ENCODE measurements at places on chromosomes 1 and 21. TPM values are rescaled to one million over a fixed set of nuclear protein-coding genes. Genes with fewer than 3 reads are reported as not detected.

The FCRL1 gene
- total RNA-seq, result 4.2 TPM

The IGFN1 gene
- 0.18 TPM for total RNA-seq

The LCE1E gene
- not detected for total RNA-seq

The SPRR2B gene
- total RNA-seq, result not detected

The AK2 gene
- total RNA-seq, result 103 TPM

The SH3BGR gene
- total RNA-seq, result 4.1 TPM

The SARS1 gene
- total RNA-seq, result 188 TPM

The KRTAP19-3 gene
- not detected for total RNA-seq

The VPS45 gene
- total RNA-seq, result 36.1 TPM

The NEK2 gene
- total RNA-seq, result 0.77 TPM

- DNase-seq, result no peak
These were observed 98.3 kb downstream of the CD58 start for GRCh38 chr1:116472431-116472961.

DNA sequence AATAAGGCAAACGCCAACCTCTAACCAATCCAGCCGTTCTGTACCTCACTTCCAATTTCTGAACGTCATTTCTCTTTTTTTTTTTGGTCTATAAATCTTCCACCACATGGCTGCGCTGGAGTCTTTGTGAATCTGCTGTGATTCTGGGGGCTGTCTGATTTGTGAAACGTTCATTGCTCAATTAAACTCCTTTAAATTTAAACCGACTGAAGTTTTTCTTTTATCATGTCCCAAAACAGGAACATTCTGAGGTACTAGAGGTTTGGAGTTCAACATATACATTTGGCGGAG is 65.5 kb upstream of the BACH1 start:
- no peak for DNase-seq

GRCh38 chr1:234607109-234608024 is 2.6 kb downstream of the IRF2BP2 start:
- peak; percentile 62 for DNase-seq

- DNase-seq, result no peak
These were observed 27.4 kb downstream of the PER3 start for GRCh38 chr1:7811476-7811875.

GRCh38 chr1:161314201-161314981 is at the start of gene SDHC:
SDHC (plus strand) TSS chr1:161314381; CDS start chr1:161314406, 25 bp downstream.
- peak; percentile 92 for DNase-seq

DNA sequence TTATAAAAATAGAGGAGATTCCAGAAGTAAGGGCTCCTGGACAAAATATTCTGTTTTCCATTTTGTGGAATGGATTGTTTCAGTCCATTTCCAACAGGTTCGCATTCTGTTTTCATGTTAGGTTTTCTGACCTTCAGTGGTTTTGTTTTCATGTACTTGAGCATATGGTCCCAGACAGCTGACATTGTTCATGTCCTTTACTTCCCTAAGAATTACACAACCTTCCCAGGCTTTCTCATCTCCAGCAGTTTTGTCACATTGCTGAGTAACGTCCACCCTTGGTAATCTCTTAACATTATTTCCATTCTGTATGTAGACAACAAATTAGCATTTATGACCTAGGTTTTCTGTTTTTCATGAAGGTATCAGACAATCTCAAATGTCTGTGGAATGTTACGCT is 21.0 kb upstream of the ERRFI1 start:
- no peak for DNase-seq

DNA sequence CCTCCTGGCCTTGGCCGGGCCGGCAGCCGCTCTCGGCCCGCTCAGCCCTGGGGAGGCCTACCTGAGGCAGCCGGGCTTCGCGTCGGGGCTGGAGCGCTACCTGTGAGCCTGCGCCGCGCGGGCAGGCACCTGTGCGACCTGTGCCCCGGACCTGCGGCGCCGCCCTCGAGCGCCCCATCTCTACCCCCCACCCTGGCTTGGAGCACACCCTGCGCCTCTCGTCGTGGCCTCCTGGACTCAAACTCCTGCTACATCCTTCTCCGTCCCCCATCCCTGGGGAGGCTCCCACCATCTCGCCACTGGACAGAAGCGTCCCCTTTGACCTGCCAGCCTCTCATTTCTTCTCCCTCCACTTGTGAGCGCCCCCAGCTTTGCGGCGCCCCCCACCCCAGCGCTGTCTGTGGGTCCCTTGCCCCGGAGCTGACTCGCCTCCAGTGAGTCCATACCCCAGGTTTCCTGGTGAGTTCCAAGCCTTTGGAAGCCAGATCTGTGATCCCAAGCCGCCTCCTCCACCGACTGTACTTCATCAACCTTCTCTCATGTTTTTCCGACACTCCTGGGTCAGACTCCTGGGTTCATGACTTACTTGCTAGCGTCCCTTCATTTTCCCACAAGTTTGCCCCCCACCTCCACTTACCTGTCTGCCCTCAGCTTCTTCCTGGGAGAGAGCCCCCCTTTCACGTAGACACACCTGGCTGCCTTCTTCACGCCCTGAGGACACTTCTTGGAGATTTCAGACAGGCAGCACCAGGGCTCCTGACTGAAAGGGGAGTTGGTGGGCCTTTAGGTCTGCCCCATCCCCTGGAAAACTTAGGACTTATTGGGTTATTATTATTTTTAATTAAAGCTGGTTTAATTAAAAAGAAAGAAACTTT is 1.3 kb downstream of the FOXE3 start:
- DNase-seq, result no peak

- DNase-seq, result no peak
These were observed 39.3 kb downstream of the AGPAT3 start for GRCh38 chr21:43904331-43904781.

GRCh38 chr1:96510911-96511310 is 210.7 kb upstream of the PTBP2 start:
- DNase-seq, result no peak

- DNase-seq, result no peak
These were observed 27.7 kb upstream of the CRNN start for GRCh38 chr1:152441756-152442155.

DNA sequence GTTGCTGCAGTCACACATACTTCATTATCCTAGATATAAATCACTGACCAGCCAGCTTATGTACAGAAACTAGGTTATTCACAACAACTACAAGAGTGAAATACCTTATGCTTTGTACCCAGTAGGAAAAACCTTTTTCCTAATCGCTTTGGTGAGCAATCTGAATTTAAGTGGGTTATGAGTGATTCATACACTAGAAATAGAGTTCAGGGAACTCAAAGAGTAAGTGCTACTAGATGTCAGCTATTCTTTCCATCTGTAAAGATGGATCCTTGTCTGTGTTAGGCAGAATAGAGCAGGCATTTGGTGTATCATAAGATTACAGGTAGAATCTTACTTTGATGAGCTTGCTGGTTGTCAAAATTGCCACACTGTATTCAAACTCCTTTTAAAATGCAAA is 101.9 kb downstream of the ZNF644 start:
- no peak for DNase-seq

- DNase-seq, result no peak
These were observed 37.6 kb upstream of the ZNF124 start for GRCh38 chr1:247209396-247209795.

DNA sequence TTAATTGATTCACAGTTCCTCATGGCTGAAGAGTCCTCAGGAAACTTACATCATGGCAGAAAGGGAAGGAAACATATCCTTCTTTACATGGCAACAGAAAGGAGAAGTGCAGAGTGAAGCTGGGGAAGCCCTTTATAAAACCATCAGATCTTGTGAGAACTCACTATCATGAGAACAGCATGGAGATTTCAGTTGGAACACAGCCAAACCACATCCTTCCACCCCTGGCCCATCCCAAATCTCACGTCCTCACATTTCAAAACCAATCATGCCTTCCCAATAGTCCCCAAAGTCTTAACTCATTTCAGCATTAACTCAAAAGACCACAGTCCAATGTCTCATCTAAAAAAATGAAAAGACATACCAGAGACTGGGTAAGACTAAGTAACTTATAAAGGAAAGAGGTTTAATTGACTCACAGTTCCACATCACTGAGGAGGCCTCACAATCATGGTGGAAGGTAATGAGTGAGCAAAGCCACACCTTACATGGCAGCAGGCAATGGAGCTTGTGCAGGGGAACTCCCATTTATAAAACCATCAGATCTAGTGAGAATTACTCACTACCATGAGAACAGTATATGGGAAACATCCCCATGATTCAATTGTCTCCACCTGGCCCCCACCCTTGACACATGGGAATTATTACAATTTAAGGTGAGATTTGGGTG is 105.2 kb downstream of the MRPL39 start:
- DNase-seq, result no peak

DNA sequence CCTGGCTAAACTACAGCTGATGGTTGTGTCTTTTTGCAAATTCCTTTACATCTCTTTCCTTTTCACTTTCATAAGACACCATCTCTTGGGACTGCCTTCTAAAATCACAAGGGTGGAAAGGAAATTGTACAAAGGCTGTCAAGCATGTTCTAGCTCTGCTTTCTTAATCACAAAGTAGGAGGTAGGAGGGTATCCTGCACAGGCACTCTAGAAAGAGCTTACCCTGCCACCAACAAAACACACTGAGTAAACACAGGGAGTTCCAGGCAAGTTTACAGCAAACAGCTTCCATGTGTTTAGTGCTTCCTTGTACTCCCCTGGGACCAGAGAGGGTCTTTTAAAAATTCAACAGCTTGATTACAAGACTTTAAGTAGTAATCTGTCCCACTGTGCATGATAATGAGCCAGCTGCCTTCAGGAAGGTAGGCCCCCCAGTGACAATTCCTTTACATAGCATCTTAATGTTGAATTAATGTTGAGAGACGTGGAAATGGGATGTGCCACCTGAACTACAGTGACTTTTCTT is 2.4 kb downstream of the PLPP3 start:
- no peak for DNase-seq

- DNase-seq, result peak; percentile 88
These were observed 47.8 kb upstream of the ECE1 start for GRCh38 chr1:21337928-21338572.

DNA sequence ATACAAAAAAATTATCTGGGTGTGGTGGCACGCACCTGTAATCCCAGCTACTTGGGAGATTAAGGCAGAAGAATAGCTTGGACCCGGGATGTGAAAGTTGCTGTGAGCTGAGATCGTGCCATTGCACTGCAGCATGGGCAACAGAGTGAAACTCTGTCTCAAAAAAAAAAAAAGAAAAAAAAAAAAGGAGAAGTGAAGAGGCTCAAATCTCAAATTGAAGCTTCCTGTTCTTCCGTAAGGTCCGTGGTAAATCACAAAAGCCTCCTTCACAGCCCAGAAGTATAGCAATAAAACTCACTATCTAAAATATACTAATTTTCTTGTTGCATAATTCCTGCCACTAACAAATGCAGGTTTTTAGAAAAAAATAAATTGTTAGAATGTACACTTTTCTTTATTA is 498.2 kb upstream of the BRINP3 start:
- DNase-seq, result no peak

- DNase-seq, result no peak
These were observed 73.1 kb downstream of the ATP6V1G3 start for GRCh38 chr1:198467342-198467741.

DNA sequence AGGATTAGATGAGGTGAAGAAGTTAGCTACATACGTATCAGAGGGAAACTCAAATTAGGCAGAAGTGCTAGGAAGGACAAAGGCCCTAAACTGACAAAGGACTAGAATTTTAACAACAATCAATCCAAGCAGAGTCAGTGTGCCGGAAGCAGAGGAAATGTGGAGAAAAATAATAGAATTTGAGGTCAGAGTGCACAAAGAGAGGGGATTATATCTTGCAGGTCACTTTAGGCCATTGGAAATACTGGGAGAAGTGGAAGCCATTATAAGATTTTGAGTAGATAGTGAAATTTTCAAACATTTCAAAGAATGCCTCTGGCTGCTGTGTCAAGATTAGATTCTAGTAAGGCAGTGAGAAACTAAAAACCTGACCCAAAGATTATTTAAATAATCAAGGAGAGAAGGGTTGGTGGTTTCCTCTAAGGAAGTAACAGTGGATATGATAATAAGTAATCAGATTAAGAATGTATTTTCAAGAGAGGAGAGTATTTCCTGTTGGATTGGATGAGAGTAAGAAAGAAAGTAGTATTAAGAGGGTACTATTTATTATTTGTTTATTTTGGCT is 889.2 kb upstream of the NCAM2 start:
- no peak for DNase-seq

- DNase-seq, result no peak
These were observed 393 bp downstream of the LYSMD1 start for GRCh38 chr1:151165281-151165737.

Measured in lower lobe of right lung (tissue), 2 donors.